Spleen (tissue), 13 donors: ENCODE measurements at places on chromosomes 12 and 14.

DNA sequence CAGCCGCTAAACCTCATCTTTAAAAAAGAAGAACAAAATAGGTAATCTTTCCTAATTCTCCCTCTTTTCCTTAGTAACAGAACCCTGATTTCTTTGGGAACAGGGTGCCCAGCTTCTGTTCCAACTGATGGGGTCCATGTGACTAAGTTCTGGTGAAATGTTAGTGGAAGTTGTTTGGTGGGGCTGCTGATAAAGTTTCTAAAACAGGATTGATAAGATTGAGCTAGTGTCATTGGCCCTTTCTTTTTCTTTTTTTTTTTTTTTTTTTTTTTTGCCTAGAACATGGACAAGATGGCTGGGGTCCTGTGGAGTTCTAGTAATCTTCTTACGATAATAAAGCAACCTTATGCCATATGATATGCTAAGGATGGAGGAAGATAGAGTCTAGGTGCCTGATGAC, 16.2 kb upstream of the TUBA1B start:
- H3K4me3 ChIP-seq: no peak overlapping the region
- no peaks in the 10 kb centered on the region for H3K36me3 ChIP-seq
- DNase-seq: no peak
- no peaks in the 10 kb centered on the region for H3K27me3 ChIP-seq

- H3K4me1 ChIP-seq: no peaks in the 10 kb centered on the region
- no peak for DNase-seq
- H3K36me3 ChIP-seq: no peaks in the 10 kb centered on the region
- no peak overlapping the region for H3K27ac ChIP-seq
- no peaks in the 10 kb centered on the region for H3K27me3 ChIP-seq
Measured at GRCh38 chr12:69932676-69933552, 107.9 kb downstream of the MYRFL start.

DNA sequence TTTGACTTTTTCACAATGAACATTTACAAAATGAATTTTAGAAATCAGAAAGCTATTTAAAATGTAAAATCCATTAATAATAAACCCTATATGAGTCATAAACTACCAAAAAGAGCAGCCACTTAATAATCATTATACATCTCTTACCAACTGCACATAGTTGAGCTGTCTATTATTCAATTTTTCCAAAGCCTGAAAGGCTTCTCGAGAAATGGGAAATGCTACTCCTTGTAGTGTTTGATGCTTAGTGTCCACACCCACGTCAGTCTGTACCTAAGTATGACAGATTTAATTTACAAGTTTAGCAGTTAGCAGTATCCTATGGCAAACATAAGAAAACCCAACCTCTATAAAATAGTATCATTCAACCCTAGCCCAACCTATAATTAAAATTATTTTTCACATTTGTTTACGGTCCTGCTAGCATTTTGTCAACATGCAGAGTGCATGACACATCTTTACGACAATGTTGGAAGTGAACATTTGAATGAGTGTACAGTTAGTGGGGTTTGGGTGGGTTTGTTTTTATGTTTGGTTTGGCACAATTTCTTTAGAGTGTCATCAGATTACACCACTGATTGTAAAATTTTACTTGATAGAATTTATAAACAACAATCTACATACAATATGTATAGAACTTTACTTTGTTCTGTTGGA, 8.4 kb downstream of the TWF1 start:
- peaks cover 2% of the 10 kb centered on the region for H3K4me1 ChIP-seq
- peaks cover 73% of the 10 kb centered on the region for H3K36me3 ChIP-seq
- H3K27ac ChIP-seq: no peak overlapping the region

GRCh38 chr14:53043027-53043581, 92.3 kb upstream of the FERMT2 start:
- no peak overlapping the region for H3K27ac ChIP-seq
- no peaks in the 10 kb centered on the region for H3K4me1 ChIP-seq
- H3K36me3 ChIP-seq: peaks cover 68% of the 10 kb centered on the region
- H3K4me3 ChIP-seq: no peak overlapping the region

GRCh38 chr12:70402597-70402996, 36.5 kb downstream of the KCNMB4 start:
- DNase-seq: no peak
- no peaks in the 10 kb centered on the region for H3K36me3 ChIP-seq
- no peaks in the 10 kb centered on the region for H3K4me1 ChIP-seq
- H3K27ac ChIP-seq: no peak overlapping the region

- peak; percentile 78 for DNase-seq
- H3K4me1 ChIP-seq: peaks cover 10% of the 10 kb centered on the region
- H3K36me3 ChIP-seq: no peaks in the 10 kb centered on the region
- peak overlapping the region; percentile 52 for H3K27ac ChIP-seq
Measured at GRCh38 chr12:93894391-93895088, 217.4 kb downstream of the CRADD start.

- H3K4me1 ChIP-seq: peaks cover 13% of the 10 kb centered on the region
- no peaks in the 10 kb centered on the region for H3K36me3 ChIP-seq
- no peaks in the 10 kb centered on the region for H3K27me3 ChIP-seq
- H3K27ac ChIP-seq: peak overlapping the region; percentile 86
Measured at GRCh38 chr14:89702073-89702875, 252.3 kb downstream of the EFCAB11 start.

DNA sequence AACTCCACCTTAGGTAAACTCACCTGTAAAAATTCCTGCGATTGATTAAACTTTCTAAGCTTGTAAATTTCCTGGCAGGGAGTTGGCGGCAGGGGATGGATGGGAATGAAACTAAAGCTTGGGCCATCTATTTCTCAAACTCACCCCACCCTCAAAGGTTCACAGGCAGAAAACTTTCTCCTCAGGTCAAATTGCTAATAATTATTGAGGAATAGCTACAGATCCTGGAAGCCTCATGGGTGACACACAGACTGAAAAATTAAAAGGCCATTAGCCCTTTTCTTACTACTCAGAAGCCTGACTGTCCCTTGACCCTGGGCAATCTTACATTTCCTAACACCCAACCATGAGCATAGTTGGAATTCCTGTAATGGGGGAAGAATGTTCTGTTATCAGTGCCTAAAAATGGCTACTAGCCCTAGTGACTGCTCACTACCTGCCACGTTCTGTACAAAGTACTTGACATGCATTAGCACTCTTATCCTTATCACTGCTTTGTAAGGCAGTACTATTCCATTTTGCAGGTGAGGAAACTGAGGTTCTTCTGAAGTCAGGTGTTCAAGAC, 12.4 kb upstream of the SYNDIG1L start:
- no peaks in the 10 kb centered on the region for H3K27me3 ChIP-seq
- no peak overlapping the region for H3K27ac ChIP-seq
- no peaks in the 10 kb centered on the region for H3K4me1 ChIP-seq
- no peak overlapping the region for H3K4me3 ChIP-seq
- no peaks in the 10 kb centered on the region for H3K36me3 ChIP-seq

DNA sequence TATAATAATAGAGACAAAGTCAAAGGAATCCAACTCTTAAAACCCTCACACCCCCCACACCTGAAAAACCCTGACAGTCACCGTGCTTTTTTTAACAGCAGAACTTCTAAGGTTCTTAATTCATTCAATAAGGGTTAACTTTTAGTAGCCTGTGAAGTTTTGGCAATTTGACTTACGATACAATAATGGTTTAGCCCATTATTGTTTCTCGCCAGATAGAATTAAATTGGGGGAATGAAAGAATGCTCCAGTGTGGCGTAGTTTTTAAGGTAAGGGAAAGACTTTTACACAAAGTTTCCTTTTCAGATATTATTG, 604 bp upstream of the MAGOHB start:
- peaks cover 19% of the 10 kb centered on the region for H3K36me3 ChIP-seq
- H3K27me3 ChIP-seq: no peaks in the 10 kb centered on the region
- H3K27ac ChIP-seq: peak overlapping the region; percentile 90
- DNase-seq: no peak

DNA sequence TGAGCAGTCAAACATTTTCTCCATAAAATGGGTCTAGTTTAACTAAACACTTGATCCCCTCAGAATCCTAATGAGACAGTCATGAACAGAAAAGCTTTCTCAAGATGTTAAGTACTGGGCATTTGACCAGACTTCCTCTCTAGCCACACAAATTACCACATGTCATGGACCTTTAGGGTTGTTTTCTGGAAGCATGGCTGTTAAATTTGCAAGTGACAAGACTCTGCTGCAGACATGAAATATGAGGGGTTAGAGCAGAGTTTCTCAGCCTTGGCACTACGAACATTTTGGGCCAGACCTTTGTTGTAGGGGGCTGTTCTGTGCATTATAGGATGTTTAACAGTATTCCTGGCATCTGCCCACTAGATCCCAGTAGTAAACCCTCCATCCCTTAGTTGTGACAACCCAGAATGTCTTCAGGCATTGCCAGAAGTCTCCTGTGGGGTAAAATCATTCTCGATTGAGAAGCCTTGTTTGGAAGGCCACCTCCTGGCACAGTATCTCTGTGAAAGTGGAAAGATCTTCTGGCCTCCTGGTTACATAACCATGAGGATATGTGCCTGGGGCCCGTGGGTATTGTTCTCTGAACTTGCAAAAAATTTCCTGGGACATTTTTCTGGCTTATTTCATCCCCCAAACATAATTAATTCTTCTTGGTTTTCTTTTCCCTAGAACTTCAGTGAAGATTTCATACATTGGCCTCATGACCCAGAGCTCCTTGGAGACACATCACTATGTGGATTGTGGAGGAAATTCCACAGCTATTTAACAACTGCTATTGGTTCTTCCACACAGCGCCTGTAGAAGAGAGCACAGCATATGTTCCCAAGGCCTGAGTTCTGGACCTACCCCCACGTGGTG, 4.3 kb downstream of the TMEM106C start:
- H3K4me1 ChIP-seq: peaks cover 47% of the 10 kb centered on the region
- no peaks in the 10 kb centered on the region for H3K27me3 ChIP-seq

DNA sequence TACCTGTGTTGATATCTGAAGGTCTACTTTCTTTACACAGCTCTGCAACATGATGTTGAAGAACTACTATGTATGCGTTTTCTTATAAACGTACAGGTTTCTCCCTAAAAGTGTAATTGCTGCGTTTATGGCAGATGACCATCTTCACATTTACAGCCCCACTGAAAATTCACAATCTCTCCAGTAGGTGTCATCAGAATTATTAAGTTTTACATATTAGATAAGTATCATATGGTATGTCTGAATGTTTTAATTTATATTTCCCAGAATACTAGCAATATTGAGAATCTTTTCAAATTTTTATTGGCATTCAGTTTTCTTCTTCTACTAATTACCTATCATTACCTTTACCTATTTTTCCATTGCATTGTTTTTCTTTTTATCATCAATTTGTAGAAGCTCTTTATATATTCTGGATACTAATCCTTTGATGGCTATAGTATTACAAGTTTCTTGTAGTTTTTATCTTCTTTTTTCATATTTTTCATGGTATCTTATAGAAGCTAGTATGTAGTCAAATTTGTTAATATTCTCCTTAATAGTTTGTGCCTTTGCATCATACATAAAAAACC, 123.5 kb downstream of the CAPZA3 start:
- no peaks in the 10 kb centered on the region for H3K27me3 ChIP-seq
- H3K4me3 ChIP-seq: no peak overlapping the region
- no peaks in the 10 kb centered on the region for H3K36me3 ChIP-seq
- no peaks in the 10 kb centered on the region for H3K4me1 ChIP-seq

DNA sequence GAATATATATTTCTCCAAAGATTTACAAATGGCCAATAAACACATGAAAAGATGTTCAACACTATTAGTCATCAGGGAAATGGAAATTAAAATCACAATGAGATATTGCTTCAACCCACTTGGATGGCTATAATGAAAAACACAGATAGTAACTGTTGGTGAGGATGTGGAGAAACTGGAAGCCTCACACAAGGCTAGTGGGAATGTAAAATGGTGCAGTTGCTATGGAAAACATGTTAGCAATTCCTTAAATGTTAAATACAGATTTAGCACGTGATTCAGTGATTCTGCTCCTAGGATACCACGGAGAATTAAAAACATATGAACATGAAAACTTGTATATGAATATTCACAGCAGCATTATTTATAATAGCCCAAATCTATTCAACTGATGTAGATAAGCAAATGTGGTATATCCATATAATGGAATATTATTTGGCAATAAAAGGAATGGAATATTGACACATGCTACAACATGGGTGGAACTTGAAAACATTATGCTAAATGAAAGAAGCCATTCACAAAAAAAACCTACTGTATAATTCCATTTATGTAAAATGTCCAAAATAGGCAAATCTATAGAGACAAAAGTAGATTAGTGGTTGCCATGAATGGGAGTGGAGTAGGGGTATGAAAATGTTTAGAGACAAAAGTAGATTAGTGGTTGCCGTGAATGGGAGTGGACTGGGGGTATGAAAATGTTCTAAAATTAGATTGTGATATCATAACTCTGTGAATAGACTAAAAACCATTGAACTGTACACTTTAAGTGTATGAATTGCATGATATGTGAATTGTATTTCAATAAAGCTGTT, 227.1 kb upstream of the DDHD1 start:
- no peaks in the 10 kb centered on the region for H3K36me3 ChIP-seq
- DNase-seq: no peak
- no peaks in the 10 kb centered on the region for H3K4me1 ChIP-seq
- no peak overlapping the region for H3K27ac ChIP-seq
- H3K27me3 ChIP-seq: no peaks in the 10 kb centered on the region

- no peak for DNase-seq
- no peak overlapping the region for H3K4me3 ChIP-seq
- no peaks in the 10 kb centered on the region for H3K27me3 ChIP-seq
- H3K36me3 ChIP-seq: peaks cover 99% of the 10 kb centered on the region
- H3K27ac ChIP-seq: no peak overlapping the region
- peaks cover 17% of the 10 kb centered on the region for H3K4me1 ChIP-seq
Measured at GRCh38 chr12:96261557-96261956, 67.4 kb downstream of the ELK3 start.

DNA sequence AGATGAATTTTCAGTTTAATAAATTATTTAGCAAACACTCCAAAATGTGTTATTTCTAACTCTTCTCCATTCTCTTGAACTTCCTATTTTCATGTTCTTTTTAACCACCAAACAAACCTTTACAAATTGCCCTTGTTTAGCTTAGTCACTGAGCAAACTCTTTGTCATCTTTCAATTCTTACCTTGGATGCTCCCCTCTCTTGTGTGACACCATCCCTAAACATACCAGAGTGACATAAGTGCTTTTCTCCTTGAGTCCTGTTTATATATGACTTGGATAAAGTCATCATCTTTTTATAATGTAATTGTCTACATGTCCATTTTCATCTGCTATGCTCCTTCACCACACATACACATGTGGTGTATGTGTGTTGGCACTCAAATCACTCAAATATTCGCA, 3.4 kb upstream of the TMEM19 start:
- peaks cover 22% of the 10 kb centered on the region for H3K4me1 ChIP-seq
- no peaks in the 10 kb centered on the region for H3K36me3 ChIP-seq

DNA sequence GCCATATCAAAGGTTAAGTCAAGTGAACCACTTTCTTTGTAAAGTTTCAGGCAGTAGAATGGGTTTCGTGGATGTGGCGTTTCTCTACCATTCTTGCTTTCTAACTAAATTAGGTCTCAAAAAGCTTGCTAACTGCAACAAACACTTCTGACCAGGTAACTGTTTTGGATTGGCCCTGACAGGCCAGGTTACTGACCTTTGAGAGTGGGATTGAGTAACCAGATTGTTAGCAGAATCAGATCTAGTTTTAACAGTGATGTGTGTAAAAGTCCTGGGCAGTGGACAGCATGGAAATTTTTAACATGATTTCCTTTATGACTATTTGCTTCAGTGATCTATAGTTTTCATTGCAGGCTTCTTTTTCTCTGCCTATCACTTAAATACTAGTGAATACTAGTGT, 57.9 kb downstream of the TMTC3 start:
- H3K27me3 ChIP-seq: no peaks in the 10 kb centered on the region
- H3K4me3 ChIP-seq: no peak overlapping the region
- no peak overlapping the region for H3K27ac ChIP-seq
